ENCODE measurements at places on chromosomes 12 and 14.
A peak's percentile ranks its signal among the peaks of the same experiment; 100 is the strongest.

- no peak for DNase-seq
These were observed 75.8 kb downstream of the GPATCH2L start for GRCh38 chr14:76227450-76228050.

DNA sequence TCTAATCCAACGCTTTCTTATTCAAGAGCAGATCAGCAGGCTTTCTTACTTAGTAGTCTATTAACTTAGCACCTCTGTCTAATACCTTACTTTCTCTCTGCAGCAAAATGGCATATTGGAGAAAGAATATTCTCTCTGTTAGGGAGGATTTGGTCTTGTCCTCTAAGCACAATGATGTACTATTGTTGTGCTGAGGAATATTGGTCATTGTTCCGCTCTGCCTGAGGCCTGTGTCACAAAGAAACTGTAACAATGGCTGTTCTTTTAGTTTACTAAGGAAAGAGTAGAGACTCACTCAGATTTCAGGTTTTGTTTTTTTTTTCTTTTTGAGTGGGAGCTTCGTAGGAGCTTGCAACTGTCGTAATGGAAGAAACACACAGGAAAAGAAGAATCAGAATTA is 1358.8 kb downstream of the LRFN5 start:
- DNase-seq = no peak

DNA sequence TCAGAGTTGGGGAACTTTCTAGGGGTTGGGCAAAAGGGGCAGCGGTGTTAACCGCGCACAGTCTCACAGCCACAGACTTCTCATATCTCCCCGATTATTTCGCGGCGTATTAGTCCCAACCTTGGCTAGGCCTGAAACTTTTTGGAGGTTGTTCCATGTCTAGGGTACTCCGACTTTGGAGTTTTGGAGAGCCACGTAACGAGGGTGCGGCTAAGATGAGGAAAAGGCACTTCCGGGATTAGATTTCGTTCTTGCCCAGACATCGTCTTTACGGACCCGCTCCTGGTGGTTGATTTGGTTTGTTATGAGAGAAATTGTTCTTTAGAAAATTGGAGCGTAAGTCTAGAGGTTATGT is 513 bp downstream of the CCNK start:
- DNase-seq = no peak

GRCh38 chr14:78764240-78764639 is 594.1 kb downstream of the NRXN3 start:
- DNase-seq = no peak

DNA sequence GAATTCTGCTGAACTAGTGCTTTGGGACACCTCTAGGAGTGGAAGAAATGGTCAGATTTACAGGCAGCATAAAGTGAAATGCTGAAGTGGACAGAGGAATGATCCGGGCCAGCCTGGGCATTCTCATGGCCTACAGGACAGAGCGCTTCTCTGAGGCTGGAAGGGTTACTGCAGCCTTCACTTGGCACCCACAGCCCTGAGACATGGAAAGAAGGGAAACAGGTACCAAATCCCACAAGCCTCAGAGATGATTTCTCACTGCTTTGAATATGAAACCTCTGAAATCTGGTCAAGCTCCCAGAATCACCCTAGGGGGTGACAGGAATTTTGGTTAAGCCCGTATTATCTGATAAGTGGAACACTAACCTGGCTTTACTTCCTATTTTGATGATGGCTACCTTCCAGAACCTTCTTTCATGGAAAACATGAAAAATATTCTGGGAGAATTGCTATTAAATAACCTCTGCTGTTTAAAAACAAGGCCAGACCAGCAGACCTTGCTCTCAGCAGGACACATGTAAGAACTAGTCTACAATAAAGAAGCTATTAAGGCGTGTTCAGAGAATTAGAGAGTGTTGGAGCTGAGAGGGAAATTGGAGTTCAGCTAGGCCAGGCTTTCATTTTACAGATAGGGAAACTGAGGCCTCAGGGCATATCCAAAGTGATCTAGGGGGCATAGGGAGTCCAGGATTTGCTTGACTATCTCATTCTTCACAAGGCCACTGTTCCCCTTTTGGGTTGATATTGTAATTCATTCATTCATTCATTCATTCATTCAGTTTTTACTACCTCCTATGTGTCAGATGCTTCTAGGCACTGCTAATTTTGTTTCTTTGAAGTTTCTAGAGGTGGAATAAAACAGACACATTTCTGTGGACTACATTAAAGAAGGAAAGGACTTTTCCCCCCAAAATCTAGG is 281.5 kb downstream of the ZFP36L1 start:
- DNase-seq = no peak

- peak; percentile 52 for DNase-seq
These were observed at the start of gene BATF for GRCh38 chr14:75522224-75522982. TSS of gene BATF (plus strand) at chr14:75522469. CDS start at chr14:75522683, 214 bp downstream.

DNA sequence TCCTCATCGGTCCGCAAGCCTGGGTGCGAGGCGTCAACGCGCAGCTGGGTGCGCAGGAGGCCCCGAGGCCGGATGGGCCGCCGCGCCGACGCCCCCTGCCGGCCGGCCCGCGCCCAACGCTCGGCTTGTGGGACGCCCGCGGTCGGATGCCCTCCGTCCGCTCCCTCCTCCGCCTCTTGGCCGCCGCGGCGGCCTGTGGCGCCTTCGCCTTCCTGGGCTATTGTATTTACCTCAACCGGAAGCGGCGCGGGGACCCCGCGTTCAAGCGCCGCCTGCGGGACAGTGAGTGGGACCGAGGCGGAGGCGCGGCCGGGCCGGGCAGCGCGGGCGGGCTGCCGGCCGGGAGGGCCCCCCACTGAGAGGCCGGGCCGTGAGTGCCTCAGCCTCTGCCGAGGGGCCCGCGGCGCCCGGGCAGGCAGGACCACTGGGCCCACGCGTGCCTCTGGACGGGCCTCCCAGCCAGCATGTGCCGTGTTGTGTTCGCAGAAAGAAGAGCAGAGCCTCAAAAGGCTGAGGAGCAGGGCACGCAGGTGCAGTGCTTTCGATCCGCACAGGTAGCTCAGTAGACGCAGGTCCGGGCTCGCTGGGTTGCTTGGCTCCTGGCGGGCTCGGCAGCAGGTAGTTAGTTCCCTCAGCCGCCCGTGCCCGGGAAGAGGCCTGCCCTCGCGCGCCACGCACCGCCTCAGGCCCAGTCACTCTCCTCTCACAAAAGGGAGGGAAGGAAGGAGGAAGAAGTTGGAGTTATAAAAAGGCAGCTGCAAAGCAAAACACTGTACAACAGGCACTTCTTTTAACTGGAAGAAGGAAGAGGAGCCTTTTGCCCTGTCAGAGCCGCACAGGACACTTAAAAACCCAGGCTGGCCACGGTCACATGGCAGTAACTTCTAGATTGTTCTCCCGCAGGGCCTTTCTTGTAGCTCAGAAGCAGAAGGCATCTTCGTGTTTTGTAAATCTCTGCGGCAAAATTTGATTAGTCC is at the start of gene TOMM20L:
TSS of gene TOMM20L (plus strand) at position 119 of the 977 bp plus-strand sequence. CDS start at position 147, 28 bp downstream.
- peak; percentile 31 for DNase-seq

- DNase-seq = no peak
These were observed 13.0 kb downstream of the ATG14 start for GRCh38 chr14:55398679-55399078.

- DNase-seq = no peak
These were observed 4.7 kb downstream of the ADCK1 start for GRCh38 chr14:77804592-77804991.

DNA sequence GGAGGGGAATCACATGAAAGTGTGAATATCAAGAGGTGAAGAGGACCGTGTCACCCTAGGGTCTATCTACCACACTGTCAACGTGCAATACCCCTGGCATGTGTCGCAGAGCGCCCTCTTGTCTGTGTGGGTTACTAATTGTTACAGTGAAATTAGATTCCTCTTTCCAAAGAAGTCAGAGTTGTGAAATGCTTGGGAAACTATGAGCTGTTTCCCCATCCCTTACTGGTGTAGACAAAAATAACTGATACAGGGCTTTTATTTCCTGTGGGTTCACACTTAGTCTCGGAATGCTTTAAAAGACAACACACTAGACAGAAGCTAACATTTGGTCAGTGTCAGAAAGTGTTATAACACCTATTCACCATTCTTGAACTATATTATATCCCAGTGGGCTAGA is 597.3 kb downstream of the NRXN3 start:
- no peak for DNase-seq

DNA sequence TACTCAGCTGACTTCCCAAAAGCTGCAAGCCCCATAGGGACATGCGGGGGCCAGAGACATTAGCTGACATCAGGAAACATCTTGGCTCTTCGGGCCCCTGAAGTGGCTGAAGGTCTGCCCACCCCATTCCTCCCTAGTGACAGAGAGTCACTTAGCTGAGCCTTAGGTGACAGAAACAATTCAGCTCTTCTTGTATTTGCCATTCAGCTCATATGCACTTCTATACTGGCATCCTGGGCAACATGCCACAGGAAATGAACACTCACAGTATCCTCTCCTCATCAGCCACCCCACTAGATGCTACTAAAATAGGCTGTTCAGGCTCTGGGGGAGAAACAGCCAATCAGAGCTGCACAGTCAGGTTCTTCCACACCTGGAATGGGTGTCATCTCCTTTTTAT is 3.4 kb downstream of the DCTN2 start:
- DNase-seq = no peak

DNA sequence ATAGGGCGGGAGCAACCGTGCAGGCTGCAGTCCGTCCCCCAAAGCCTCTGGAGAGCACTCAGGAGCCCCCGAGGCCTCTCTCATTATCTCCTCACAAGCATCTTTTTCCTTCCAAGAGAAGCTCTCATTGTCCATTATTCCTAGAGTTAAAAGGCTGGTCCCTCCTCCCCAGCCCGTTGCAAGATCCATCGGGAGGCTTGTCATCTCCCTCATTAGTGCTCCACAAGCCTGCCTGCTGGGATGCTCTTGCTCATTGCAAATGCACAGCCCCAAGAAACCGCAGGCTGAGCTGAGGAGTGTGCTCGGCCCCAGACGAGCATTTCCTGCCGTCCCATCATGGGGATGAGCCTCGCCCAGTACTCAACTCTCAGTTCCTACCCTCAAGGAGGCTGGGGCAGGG is 23.3 kb downstream of the NUAK1 start:
- DNase-seq = no peak

GRCh38 chr12:49644620-49644994 is 21.2 kb downstream of the PRPF40B start:
- peak; percentile 69 for DNase-seq

- DNase-seq = no peak
These were observed 64.0 kb downstream of the SMOC1 start for GRCh38 chr14:69943084-69943780.

GRCh38 chr12:118034429-118035189 is 18.1 kb downstream of the RFC5 start:
- DNase-seq = no peak

- DNase-seq = no peak
These were observed 1683.8 kb upstream of the SEL1L start for GRCh38 chr14:83217492-83217891.

- no peak for DNase-seq
These were observed 122.3 kb upstream of the NTF3 start for GRCh38 chr12:5309654-5310053.

DNA sequence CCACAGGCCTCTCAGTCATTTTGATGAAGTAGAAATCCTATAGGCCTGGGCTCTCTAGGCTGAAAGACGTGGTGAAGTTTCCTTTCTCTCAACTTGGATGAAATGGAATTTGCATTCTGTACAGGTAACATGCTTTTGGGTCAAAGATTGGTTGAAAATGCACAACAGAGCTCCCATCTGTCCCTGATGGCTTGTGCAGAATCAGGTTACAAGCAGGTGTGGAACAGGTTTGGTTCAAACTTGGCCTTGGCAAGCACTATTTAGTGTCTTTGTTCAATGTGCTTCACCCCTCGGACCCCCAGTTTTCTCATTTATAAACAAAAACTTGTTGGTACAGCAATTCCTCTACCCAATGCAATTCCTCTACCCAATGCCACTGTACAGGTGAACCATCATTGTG is 1493.0 kb downstream of the AACS start:
- no peak for DNase-seq

GRCh38 chr12:15268927-15269552 is 47.8 kb upstream of the RERG start:
- no peak for DNase-seq

GRCh38 chr14:86027990-86028389 is 498.0 kb downstream of the FLRT2 start:
- no peak for DNase-seq

DNA sequence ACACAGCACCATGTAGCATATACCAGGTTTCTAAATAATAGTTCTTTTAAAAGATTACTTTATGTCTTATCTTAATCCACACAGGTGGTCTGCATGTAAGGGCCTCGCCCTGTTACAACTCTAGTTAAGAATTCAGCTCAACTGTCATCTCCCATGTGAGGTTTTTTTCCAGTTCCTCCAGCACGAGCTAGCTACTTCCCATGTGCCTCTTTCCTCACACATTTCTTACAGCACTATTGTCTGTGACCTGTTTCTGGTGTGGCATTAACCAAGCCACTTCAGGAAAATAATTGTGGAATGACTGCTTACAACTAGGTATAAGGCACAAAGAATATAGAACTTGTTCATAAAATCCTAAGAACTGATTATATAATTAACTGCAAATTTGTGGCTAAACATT is 65.5 kb downstream of the SH2B3 start:
- DNase-seq = no peak

GRCh38 chr12:527241-527640 is 67.5 kb downstream of the B4GALNT3 start:
- no peak for DNase-seq

DNA sequence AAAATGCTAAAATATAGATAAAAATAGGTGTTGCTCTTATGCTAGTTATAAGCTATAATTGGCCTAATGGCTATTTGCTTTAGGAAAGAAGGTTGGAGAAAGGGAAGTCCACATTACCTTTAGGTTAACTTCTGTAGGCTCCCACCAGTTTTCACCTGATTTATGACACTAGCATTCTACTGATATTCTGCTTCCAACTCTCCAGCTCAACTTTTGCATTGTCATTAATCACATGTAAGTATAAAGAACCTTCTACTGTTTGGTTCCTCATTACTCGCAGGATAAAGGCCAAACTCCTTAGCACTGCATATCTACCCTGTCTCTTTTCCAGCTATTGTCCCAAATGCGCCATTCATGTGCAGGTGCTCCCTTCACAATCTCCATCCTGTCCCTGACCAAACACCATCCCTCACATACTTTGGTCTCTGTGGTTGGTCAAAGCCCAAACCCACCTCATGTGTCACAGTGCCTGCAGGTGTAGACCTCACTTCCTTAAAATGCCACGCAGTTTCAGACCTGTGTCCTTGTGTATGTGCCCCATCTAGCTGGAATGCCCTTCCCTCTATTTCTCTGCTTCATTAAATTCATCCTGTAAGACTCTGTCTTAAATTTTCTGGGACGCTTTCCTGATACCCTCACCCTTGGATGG is 3.3 kb downstream of the DDHD1 start:
- DNase-seq = no peak

GRCh38 chr12:25740617-25741016 is 187.5 kb upstream of the LMNTD1 start:
- DNase-seq = no peak

GRCh38 chr12:67698672-67699581 is 50.4 kb downstream of the DYRK2 start:
- DNase-seq = no peak

GRCh38 chr14:68603533-68604360 is 189.1 kb downstream of the ZFP36L1 start:
- DNase-seq = no peak

All from stimulated activated CD8-positive, alpha-beta memory T cell treated with anti-CD3 and anti-CD28 coated beads, Interleukin-15, amount 100 ng/mL, for 1 hour (primary cell).